Central memory CD4-positive, alpha-beta T cell (primary cell): ENCODE measurements at places on chromosomes 1 and 21.

- DNase-seq, result no peak
These were observed 26.3 kb downstream of the KCNN3 start for GRCh38 chr1:154843636-154844296.

- DNase-seq, result no peak
These were observed 28.7 kb upstream of the FASLG start for GRCh38 chr1:172630056-172630818.

- no peak for DNase-seq
These were observed 3.4 kb downstream of the KRTAP23-1 start for GRCh38 chr21:30345014-30345413.

DNA sequence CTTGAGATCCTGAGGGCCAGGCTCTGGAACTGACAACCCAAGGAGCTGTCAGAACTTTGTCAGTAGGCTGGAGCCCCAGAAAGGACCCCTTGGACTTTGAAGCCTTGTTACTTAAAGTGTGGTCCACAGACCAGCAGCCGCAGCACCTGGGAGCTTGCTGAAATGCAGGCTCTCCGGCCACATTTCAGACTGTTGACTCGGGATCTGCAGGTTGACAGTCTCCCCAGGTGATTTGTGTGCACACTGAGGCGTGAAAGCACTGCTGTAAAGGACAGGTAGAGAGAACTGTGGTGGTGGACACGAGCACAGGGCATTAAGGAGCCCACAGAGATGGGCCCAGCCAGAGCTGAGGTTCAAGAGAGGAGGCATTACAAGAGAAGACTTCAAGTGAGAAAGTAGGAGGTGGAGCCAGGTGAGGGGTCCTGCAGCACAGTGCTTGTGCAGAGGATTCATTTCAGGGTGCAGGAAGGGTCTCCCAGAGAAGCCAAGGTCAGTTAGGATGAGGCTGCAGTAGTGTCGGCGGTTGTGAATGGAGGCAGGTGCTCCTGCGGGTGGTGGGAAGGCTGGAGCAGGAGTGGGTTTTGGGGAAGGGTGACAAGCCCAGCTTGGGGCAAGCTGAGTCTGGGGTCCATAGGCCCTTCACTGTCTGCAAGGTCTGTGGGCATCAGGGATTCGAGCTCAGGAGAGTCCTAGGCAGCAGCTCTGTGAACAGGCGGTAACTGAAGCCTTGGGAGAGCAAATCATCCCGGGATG, 4.6 kb downstream of the HYI start:
- DNase-seq, result no peak

DNA sequence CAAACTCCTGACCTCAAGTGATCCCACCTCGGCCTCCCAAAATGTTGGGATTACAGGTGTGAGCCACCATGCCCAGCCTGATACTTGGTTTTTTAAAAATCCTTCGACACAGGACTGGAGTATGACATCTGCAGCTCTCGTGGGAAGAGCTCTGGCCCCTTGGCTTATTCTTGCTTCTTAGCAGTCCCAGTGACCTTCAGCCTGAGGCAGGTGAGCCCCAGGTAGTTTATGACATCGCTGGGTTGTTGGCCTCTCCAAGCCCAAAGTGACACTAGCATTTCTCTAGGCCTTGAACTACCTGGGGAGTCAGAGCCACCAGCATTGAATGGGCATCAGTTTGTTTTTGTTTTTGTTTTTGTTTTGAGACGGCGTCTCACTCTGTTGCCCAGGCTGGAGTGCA, 15.9 kb upstream of the IFNGR2 start:
- no peak for DNase-seq

GRCh38 chr1:167455786-167456446, 62.4 kb downstream of the CD247 start:
- peak; percentile 53 for DNase-seq

- no peak for DNase-seq
These were observed 70.3 kb downstream of the PRKACB start for GRCh38 chr1:84214115-84214956.

DNA sequence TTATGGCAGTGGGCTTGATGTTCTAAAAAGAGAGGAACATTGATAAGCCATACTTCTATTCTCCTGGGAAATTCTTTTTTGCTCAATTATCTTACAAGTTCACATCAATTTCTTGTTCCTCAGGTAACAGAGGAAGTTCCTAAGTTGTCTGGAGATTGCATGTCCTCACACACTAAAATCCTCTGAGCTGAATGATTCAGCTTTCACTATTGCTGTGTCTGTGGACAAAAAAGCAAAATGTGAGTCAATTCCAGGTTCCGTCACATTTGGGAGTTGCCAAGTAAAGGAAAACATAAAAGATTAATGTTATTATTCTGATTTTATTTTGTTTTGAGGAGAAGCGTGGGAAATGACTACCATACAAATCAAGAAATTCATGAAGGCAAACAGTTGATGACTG, 316.7 kb downstream of the CHRM3 start:
- DNase-seq, result no peak

- DNase-seq, result no peak
These were observed 43.4 kb upstream of the MPZL1 start for GRCh38 chr1:167678422-167678821.

DNA sequence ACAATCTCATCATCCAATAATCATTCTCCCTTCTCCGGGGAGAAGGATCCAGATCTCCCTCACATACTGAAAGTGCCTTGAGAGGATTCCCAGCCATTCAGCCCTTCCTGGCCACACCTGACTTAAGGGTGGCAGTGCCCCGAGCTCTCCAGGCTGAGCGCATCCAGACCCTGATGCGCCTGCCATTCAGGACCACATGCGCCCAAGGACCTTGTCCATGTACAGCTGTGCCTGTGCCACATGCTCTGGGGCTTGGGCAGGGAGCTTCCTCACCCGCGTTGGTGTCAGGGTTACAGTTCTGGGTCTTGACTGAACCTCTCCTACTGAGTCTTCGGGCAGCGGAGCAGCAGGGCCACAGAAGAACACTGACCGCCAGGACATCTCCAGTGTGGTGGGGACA, 121.1 kb downstream of the KIAA0319L start:
- DNase-seq, result no peak

DNA sequence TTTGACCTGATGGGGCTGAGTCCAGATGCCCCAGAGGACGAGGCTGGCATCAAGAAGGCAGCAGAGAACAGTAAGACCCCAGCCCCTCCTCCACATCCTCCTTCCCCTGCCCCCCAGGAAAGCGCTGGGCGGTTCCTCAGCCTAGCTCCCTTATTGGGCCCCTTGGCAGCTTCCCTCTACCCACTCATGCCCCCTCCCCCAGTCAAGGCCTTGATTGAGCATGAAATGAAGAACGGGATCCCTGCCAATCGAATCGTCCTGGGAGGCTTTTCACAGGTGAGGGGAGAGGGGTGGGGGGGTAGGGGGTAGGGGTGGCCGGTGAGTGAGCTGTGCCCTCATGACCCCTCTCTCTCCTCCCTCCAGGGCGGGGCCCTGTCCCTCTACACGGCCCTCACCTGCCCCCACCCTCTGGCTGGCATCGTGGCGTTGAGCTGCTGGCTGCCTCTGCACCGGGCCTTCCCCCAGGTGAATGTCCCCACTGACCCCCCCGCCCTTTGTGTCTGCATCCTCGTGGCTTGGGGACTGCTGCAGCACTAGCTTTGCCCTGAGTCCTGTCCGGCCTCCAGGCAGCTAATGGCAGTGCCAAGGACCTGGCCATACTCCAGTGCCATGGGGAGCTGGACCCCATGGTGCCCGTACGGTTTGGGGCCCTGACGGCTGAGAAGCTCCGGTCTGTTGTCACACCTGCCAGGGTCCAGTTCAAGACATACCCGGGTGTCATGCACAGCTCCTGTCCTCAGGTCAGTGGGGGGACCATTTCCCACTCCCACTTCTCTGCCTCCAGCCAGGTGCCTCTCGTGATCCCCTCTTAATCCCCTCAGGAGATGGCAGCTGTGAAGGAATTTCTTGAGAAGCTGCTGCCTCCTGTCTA, 3.2 kb downstream of the LYPLA2 start:
- DNase-seq, result no peak

DNA sequence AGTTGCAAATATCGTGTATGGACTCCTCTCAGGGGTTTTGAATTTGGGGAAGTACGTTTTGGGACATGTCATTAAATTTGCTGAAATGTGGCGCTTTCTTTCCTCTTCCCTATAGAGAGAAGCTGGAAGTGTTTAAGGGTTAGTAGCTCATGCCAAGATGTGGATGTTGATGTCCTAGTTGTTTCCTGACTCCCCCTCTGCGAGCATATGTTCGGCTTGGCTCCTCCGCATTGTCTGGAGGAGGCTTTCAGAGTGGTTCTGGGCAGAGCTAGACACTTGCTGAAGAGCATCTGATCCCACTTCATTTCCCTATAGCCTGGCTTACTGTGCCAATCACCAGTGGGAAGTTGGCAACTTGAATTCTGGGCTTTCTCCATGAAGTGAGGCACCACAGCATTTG, 347.4 kb upstream of the B3GALT2 start:
- no peak for DNase-seq

GRCh38 chr1:172926070-172926469, 124.7 kb downstream of the TNFSF18 start:
- no peak for DNase-seq

DNA sequence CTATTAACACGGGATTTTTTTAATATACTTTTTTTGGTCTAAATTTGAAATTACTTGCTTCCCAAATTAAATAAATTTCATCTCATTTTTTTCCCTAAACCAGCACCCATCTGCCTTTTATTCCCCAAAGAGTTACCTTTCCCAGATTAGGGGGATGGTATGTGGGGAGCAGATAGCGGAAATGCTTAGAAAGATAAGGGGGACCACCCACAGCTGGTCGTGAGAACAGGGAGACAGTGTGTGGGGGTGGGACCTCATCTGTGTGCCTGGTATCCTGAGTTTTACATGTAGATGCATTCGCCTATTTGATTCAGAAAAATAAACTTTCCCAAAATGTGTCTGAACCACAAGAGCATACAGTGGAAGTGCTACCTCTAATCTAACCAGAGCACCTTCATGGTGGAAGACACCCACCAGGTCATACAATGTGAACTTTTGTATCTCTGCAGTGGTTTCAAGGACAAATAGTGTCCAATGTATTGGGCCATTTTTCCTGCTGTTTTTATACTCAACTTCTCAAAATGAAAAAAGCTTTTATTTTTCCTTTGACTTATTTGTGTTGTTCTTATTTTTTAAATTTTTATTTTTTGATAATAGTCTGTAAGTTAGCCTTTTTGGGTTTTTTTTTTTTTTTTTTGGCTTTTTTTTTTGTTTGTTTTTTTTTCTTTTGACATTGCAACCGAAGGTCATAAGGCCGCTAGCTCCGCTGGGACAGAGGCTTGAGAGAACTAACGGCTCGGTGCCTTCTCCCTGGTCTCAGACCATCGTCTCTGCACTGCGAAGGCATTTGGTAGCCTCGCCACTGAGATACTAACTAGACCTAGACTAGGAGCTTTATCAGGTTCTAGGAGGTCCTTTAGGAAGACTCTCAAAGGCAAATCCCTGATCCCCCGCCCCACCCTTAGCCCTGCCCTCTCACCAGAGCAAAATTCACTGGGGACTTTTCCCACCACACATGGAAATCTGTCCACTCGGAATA, 263.2 kb downstream of the TM2D1 start:
- no peak for DNase-seq

DNA sequence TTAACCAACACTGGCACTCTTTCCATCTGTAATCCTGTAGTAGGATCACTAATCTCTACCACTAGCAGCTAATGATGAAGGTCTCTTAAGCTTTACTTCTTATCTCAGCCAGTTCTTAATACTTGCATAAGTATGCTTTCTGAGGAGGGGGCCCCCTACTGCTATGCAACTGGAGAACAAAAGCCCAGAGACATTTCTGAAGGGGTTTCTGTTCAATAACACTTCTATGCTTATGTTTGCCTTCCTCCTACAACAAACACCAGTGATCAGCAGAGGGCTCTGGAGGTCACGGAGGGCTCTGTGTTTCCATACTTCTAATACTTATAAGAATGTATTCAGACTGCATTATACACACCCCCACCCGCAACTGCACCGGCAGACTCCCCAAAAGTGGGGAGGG, 215.8 kb downstream of the BARHL2 start:
- no peak for DNase-seq

DNA sequence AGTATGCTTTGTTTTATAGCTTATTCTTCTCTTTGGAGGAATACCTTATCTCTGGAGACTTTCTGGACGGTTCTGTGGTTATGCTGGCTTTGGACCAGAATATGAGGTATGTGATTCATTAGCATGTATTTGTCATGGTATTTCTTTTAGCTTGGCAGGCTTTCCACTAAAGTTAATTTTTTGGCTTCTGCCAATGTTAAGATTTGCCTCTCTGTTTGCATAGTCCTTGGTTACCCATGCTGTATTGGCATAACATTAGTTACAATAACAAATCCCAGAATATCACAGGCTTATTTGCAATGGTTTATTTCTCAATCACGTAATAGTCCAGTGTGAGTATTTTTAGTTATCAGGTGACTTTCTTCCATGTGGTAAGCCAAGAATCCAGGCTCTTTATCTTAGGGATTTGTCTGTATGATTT, 9.7 kb downstream of the ZMPSTE24 start:
- DNase-seq, result no peak

GRCh38 chr1:201786824-201787223, 42.1 kb upstream of the IPO9 start:
- no peak for DNase-seq

GRCh38 chr1:231591466-231591865, 35.1 kb upstream of the DISC1 start:
- DNase-seq, result no peak

- DNase-seq, result no peak
These were observed 19.7 kb upstream of the SUMO3 start for GRCh38 chr21:44837537-44837936.

- DNase-seq, result no peak
These were observed 77.0 kb upstream of the MACF1 start for GRCh38 chr1:39127513-39127912.

DNA sequence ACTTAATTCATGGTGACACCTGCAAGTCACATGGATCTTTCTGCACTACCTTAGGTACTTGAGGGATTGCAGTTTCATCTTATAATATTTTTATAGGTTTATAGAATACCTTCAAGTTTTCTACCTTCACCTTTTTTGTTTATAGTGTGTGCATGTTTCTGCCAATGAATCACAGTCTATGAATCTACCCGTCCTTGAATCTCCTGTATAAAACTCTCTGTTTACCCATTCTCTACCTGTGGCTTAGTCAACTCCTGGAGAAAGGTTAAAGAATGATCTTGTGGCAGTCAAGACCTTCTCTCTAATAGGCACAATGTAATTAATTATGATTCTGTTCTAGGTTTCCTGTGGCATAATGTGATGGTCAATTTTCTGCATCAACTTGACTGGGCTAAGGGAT, 3.2 kb upstream of the GSTM2 start:
- no peak for DNase-seq

DNA sequence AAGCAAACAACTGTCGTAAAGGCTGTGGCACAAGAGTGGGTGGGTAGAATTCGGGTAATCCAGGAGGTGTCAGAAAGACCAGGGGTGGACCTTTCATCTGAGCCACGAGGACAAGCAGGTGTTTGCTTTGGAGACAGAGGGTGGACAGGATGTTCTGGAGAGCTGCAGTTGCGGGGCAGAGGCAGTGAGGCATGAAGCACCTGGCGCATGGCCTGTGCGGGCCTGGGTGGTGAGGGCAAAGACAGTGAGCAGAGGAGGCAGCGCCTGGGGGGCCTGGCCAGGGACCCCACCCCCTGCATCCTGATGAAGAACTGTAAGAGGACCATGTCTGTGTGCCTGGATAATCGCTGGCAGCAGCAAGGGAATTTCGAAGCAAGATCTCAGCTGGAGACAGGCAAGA, 24.9 kb downstream of the KIF26B start:
- DNase-seq, result no peak
